OCI-LY7 (cell line): ENCODE measurements at places on chromosomes 1 and 21.
A peak's percentile ranks its signal among the peaks of the same experiment; 100 is the strongest.

DNA sequence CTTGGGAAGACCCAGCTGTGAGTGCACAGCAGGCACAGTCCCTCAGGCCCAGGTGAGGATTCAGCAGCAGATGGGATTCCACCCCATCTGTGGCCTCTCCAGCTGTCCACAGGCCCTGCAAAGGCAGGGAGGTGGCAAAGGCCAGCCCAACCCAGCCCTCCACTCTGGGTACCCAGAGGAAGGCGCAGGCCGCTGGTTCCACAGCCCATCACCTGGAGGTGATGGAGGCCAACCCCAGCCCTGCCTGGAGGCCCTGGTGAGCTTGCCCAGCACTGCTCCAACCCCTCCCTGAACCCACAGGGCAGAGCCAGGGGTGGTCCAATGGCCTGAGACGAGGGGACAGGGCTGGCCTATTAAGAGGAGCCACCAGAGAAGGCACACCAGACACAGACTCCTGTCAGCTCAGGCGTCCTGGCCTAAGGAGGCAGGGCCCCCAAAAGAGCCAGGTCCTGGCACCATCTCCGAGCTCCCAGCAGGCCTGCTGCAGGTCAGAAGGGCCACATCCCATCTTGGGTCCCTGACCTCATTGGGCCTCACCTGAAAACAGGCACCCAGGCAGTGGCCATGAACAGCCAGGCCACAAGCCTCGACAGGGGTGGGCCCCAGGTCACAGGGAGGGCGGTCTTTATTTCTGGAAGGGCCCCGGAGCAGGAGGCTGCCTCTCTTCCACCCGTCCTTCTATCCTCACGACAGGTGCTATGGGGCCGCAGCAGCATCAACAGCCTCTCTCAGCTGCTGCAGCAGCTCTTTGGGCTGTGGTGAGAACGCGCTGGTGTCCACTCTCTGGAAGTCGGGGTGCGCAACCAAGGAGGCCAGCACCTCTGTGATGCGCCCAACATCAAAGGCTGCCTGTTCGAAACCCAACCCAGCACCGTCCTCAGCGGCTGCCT is 3.2 kb downstream of the JMJD4 start:
- no peak for DNase-seq

GRCh38 chr1:191222206-191222605 is 744.5 kb upstream of the BRINP3 start:
- DNase-seq, result no peak

DNA sequence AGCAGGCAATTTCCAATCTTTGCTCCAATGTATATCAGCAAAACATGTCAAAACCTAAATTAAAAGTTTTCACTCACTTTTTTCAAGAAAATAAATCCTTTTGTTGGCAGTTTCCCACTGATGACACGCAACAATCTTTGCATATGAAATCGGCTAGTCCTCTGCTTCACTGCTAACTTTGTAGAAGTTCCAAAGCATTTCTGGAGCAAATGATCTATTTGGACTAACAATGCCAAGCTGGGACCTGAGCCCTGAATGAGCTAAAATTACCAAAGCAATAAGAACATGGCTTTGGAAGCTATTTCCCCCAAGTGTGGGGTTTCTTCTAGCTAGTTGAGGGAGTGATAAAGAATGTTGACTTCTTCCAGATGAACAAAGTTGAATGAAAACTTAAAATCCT is 5.1 kb downstream of the BEND5 start:
- no peak for DNase-seq

DNA sequence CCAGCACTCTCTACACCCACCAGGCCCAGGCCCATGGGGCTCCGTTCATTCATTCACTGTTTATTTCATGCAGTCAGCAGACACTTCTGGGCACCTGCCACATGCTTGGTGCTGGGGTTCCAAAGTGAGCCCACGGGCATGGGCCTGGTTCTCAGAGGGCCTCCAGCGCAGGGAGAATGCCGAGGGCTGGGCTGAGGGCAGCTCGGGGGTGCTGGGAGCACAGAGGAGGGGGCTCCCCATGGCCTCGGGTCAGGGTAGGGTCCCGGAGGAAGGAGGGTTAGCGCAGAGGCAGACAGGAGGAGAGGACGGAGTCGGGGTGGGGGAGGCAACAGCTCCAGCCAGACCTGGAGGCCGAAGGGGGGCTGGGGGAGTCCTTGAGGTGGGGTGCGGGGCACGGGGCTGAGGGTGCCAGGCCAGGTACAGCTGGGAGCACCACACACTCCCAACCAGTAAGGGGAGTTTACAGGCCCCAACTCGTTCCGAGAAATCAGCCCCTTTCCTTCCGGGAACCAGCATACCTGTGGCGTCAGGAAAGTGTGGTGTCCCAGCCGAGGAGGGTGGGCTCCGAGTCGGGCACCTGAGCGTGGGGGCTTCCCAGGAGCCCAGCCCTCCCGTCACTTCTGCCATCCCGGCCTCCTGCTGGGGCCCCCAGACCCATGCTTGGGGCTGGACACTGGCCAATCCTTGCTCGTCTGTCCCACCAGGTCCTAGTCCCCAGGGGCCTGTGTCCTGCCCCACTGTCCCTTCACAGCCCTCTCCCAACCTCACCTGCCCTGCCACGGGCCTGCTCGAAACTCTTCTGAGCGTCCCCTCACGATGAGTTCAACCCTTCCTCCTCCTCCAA is 10.8 kb downstream of the ARHGEF16 start:
- DNase-seq, result no peak

DNA sequence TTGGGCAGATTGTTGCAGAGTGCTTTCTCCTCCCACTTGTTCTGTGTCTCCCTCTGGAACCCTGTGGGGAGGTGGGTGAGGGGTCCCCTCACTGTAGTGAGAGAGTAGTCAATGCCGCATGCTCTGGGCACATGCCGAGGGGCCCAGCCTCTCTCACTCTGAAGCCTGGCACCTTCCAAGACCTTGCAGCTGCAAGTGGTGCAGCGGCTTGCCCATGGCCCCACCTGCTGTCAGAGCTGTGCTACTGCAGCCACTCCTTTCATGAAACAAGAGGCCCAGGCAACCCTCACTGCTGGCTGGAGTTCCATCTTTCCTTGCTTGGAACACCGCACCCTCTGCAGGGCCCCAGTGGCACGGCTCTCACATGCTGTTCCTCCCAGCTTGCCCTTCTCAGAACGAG is 58.4 kb upstream of the COL6A1 start:
- no peak for DNase-seq

DNA sequence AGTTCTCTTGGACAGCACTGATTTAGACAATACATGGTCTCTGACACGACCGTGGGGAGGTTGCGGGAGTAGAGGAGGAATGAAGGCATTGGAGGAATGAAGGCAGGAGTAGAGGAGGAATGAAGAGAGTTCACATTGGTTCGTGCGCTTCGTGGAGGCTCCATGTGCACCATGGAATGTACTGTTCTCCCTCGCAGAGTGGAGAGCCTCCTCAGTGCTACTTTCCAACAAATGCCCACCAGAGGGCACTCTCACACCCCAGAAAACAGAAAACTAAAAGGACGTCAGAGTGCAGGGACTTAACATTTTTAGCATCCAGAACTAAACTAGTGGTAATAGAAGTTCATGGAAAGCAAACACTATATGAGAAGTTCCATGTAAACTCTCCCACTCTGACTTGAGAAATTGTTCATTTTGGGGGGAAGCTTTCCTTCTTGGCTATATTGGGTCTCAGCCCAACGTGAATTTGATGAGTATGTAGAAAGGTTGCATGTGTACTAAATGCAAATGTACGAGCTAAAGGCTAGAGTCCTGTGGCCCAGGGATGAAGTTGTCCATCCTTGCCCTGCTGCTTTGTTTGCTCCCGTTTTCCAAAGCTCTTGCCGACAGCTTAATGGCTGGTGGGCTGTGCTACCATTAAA is 211.6 kb downstream of the LMX1A start:
- DNase-seq, result peak; percentile 42
